ENCODE measurements at places on chromosomes 1 and 21. TPM values are rescaled to one million over a fixed set of nuclear protein-coding genes. Genes with fewer than 3 reads are reported as not detected.

DNA sequence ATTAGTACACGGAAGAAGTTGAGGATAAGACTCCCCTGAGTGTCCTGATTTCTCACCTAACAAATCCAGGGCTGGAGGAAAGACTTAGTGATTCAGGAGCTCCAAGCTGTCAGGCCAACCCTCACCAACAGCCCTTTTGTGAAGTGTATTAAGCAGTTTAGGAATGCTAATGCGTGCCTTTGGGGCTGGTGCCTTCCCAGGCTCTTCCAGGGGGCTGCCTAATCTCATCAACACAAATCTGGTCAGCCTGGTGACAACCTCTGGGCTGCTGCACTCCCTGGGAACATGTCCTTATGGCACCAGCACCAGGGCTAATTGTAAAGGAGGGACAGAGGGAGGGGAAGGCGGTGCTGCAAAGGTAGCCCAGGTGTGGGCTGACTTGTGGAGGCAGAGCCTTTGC lies 15.5 kb downstream of the CSMD2 start:
- no peak for DNase-seq

Gene KCNN3
- 0.24 TPM for total RNA-seq

Gene SIM2
- total RNA-seq: not detected

DNA sequence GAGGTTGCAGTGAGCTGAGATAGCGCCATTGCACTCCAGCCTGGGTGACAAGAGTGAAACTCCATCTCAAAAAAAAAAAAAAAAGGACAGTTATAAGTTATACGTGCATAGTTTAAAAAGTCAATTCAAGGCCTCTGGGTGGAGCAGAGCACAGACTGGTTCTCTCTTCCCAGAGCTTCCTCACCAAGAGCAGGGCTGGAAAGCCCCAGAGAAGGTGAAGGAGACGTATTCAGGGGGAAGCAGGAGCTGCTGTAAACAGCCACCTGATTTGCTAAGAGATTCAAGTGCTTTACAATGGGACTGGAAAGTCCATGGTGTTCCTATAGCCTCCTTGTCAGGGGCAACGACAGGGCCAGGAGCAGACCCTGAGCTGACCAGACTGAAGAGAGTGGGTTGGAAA lies 85.0 kb upstream of the LYST start:
- DNase-seq: no peak

Gene YBX1
- 800 TPM for total RNA-seq

Gene LCE1C
- not detected for total RNA-seq

DNA sequence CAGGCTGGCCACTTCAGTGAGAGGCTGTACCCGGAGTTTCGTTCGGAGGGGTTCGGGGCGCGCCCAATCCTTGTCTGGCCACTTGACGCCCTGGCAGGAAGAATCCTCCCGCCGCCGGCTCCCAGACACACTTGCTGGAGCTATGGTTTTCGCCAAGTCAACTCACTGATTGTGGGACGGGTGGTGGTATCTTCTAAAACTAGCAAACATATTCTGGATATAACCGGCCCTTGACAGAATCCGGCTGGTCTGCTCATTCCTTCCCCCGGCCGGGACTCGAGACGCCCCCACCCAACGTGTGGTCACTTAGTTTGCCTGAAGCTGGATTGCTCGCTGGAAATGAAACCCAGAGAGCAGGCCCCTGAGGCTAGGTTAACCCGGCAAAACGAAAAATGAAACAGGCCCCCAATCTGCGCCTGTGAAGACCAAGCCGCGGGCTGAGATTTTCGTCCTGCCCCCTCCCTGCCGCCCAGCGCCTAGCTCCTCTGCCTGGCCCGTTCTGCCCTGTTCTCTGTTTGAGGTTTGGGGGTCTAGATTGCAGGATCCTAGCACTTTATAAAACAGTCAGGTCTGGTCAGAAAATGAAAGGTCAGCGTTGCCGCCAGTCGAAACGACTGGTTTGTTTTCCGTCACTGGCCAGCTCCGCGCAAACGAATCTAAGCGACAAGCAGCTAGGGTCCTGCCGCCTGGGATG lies 4.6 kb downstream of the GFI1 start:
- DNase-seq: no peak

DNA sequence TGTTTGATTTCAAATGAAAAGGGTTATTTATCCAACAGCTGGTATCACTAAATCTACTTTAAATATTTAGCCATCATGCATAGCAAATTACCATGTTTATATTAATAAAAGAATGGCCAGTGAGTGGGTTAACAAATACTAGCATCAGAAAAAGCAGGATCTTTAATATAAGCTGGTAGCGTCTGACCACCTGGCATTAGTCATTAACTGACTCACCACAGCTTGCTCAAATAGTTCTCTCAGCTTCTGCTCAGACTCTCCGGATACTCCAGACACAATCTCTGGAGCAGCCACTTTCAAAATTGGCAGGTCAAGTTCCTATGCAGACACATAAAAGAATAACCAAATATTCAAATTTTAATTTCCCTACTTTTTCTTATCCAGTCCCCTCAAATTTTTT lies 29.6 kb downstream of the NVL start:
- DNase-seq: no peak

Gene CELA3A
- total RNA-seq: not detected

DNA sequence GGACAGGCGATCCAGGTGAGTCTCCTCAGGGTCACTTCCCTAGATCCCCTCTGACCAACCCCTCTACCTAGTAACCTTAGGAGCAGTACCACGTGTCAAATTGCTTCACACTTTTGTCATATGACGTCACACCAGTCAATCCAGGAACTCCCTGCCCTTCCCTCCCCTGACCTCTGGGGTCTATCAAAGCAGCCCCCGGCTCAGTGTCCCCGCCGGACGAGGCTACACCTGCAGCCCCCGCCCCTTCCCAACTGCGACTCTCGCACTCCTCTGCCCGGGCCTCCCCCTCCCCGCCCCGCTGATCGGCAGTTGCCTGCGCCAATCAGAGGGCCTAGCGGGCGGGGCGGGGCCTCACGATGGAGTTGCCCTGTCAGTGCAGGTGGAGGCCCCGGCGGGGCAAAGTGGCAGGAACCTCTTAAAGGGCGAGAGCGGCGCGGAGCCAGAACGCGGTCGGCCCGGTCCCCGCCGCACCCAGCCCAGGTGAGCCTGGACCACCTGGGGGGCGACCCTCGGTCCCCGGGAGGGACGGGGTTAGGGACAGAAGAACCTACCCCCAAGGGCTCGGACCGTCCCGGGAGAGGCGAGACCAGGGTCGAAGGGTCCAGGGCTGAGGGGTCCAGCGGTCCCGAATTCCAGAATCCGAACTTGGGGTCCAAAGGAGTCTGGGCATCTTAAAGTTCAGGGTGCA lies 27.5 kb upstream of the EPB41 start:
- peak; percentile 63 for DNase-seq

Gene ALDH4A1
- total RNA-seq: 81.6 TPM

Gene OR2T11
- not detected for total RNA-seq

Gene LMX1A
- total RNA-seq: not detected

Gene PLA2G2D
- not detected for total RNA-seq

GRCh38 chr1:190098107-190098506 lies 379.6 kb downstream of the BRINP3 start:
- DNase-seq: no peak

GRCh38 chr1:9135073-9135836 lies 6.4 kb upstream of the GPR157 start:
- no peak for DNase-seq
